ENCODE measurements at places on chromosomes 7 and 10.

DNA sequence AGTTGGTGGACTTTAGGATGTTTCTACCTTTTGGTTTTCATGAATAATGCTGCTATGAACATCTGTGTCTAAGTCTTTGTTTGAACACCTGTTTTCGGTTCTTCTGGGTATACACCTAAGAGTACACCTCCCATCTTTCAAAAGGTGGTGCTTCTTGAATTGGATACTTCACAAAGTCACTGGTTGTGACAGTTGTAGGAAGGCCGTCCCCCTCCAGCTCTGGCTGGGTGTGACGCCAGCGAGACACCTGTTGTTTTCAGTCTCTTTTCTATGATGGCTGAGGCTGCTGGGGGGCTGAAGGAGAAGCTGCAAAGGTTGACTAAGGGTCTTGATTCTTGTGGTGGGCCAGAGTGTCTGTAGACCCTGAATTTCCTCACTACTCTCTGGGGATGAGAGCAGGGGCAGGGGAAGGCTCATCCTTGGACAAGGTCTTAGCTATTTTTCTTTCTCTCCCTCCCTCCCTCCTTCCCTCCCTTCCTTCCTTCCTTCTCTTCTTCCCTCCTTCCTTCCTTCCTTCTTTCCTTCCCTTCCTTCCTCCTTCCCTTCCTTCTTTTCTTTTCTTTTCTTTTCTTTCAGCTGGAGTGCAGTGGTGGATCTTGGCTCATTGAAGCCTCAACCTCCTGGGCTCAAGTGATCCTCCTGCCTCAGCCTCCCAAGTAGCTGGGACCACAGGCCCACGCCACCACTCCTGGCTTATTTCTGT, 5.6 kb downstream of the NEURL1 start:
- DNase-seq, result no peak

GRCh38 chr7:2018569-2019460, 213.9 kb downstream of the MAD1L1 start:
- DNase-seq, result no peak

DNA sequence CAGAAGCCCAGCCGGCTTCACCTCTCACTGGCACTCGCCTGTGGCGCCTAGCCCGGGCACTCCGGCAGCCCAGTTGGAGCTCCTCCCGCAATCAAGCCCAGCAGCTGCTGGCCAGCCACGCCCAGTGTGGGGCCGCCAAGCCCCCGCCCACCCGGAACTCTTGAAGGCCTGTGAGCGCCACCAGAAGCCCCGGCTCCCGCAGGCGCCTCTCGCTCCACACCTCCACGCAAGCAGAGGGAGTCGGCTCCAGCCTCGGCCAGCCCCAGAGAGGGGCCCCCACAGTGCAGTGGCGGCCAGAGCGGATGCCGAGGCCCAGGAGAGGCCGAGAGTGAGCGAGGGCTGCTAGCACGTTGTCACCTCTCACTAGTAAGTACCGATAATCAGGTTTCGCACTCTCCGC, 240.7 kb downstream of the TFEC start:
- DNase-seq, result no peak

- DNase-seq, result no peak
These were observed 20.4 kb downstream of the TRDMT1 start for GRCh38 chr10:17181110-17181509.

GRCh38 chr7:82442492-82443035, 1.0 kb downstream of the CACNA2D1 start:
- no peak for DNase-seq

- DNase-seq, result peak; percentile 65
These were observed 4.8 kb downstream of the STRIP2 start for GRCh38 chr7:129438839-129439651.

GRCh38 chr7:155303897-155304296, 6.2 kb downstream of the INSIG1 start:
- no peak for DNase-seq

DNA sequence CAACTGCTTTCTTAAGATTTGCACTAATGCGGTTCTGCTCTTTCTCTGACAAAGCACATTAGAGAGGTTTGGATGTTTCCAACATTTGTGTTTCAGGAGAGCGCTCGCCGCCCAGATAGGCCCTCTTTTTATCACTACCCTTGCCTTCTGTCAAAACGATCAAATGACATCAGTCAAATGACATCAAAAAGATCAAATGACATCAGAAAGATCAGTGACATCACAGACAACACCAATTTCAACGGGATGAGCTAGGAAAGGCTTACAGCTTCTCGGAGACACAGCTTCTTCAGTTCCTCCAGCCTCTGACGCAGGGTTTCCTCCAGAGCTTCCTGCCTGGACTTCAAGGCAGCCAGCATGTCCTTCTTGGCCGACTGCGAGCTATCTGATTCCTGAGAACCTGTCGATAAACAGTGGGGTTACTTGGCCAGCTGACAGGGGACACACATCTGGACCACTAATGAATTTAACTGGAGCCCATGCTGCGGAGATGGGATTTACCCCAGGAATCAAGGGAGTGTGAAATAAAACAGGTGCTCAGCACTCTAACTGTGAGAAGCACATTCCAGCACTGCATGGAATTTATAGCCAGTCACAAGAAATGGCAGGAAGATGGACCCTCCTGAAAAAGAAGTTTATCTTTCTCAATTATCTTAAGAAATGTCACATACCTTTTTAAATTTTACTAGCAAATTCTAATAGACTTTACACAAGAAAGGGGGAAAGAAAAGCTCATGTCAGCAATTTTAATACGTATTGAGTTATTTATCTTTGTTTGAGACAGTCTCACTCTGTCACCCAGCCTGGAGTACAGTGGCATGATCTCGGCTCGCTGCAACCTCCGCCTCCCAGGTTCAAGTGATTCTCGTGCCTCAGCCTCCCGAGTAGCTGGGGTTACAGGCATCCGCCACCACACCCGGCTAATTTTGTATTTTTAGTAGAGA, 88.2 kb downstream of the PRPF18 start:
- DNase-seq, result no peak

GRCh38 chr10:126070476-126071215, 174.3 kb downstream of the FANK1 start:
- no peak for DNase-seq

- no peak for DNase-seq
These were observed 42.8 kb downstream of the FBXL13 start for GRCh38 chr7:103031781-103032180.

GRCh38 chr7:107016312-107016711, 28.2 kb upstream of the PRKAR2B start:
- no peak for DNase-seq

GRCh38 chr10:69647126-69647525, 17.1 kb downstream of the FAM241B start:
- no peak for DNase-seq
